ENCODE measurements at places on chromosomes 2 and 18.

- no peak for DNase-seq
Observed at GRCh38 chr2:152716805-152717227, 445 bp downstream of the PRPF40A start.

GRCh38 chr2:7513834-7514233, 596.6 kb downstream of the RNF144A start:
- no peak for DNase-seq

DNA sequence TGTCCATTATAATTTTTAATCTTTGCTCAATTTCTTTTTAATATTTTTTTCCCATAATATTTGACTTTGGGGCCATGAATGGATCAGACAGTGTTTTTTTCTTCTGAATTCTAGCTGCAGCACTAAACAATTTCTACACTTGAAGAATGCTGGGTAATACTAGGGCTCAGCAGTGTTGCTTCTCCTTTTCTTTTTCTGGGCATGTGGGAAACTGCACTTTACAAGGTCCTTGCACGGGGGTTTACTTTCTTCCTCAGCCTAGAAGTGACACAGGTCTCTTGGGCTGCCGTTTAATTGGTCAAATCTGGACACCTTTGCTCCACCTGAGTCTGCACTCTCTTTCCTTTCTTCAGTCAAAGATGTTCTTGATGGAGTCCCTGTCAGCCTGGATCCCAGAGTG, 135.4 kb upstream of the APCDD1 start:
- DNase-seq, result no peak

- no peak for DNase-seq
Observed at GRCh38 chr2:10500601-10501361, 52.7 kb upstream of the ODC1 start.

- no peak for DNase-seq
Observed at GRCh38 chr2:162917626-162918025, 79.1 kb upstream of the KCNH7 start.

GRCh38 chr2:148517296-148517695, 127.3 kb upstream of the EPC2 start:
- no peak for DNase-seq

- DNase-seq, result no peak
Observed at GRCh38 chr2:194166818-194167217, 1490.2 kb upstream of the SLC39A10 start.

DNA sequence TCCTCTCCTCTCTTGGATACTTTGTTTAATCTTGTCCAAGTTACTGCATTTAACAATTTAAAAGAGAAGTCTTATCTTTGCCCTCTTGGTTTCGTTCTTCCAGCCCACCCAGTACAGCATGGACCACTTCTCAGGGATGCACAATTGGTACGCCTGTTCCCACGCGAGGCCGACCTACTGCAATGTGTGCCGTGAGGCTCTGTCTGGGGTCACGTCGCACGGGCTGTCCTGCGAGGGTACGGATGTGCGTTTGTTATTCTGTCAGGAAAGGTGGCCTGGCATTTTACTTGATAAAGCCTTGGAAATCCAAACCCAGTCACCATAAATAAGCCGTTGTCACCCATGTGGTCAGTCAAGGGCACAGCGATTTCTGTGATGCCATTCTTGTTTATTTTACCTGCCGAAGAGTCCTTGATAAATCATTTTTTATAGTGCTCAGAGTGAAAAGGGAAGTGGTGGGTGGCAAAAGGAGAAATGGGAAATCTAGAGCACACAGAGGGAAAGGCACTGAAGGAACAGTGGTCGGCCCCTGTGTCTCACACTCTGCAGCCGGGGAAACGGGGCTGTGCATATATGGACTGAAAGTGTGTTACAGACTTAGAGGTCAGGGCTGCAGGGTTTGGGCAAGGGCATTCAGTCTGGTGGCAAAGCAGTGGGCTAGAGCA, 80.5 kb downstream of the DGKD start:
- no peak for DNase-seq

GRCh38 chr2:1738646-1739302, 5.5 kb downstream of the PXDN start:
- no peak for DNase-seq

Data from AG04450 (cell line).